ENCODE measurements at places on chromosomes 3 and 15.
A peak's percentile ranks its signal among the peaks of the same experiment; 100 is the strongest.

GRCh38 chr3:136247436-136247835 lies 2.7 kb upstream of the PCCB start:
- DNase-seq, result no peak

- DNase-seq, result no peak
Measured at GRCh38 chr15:64837502-64837901, 4.2 kb upstream of the PLEKHO2 start.

DNA sequence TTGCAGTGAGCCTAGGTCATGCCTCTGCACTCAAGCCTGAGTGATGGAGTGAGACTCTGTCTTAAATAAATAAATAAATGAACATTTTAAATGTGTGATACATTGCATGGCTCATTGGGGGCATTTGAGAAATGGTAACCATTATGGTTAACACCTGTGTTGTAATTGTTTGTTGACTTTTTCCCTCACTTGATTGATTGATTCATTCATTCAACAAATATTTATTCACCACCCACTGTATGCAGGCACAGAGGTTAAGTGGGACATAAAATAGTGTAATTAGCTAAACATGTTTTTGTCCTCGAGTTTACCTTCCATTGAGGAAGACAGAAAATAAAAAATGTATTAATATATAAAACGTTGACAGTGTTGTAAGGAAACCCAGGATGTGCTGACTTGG lies 127.1 kb upstream of the ANKRD28 start:
- DNase-seq, result no peak

DNA sequence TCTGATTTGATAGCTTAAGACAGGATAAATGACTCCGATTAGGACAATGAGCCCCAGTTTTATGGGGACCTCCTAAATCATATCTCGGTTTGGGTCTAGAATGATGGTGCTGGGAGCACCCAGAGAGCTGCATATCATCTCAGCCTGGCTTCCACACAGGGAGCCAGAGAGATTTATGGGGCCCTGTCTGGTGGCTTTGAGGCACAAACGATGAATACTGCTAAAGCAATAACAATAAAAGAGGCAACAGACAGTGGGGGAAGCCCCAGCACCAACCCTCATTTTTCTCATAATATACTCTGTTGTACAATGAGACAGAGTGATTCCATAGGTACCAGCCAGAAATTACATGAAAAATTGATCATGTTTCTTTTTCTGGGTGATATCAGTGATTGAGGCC lies 889.0 kb upstream of the CFAP20DC start:
- no peak for DNase-seq

DNA sequence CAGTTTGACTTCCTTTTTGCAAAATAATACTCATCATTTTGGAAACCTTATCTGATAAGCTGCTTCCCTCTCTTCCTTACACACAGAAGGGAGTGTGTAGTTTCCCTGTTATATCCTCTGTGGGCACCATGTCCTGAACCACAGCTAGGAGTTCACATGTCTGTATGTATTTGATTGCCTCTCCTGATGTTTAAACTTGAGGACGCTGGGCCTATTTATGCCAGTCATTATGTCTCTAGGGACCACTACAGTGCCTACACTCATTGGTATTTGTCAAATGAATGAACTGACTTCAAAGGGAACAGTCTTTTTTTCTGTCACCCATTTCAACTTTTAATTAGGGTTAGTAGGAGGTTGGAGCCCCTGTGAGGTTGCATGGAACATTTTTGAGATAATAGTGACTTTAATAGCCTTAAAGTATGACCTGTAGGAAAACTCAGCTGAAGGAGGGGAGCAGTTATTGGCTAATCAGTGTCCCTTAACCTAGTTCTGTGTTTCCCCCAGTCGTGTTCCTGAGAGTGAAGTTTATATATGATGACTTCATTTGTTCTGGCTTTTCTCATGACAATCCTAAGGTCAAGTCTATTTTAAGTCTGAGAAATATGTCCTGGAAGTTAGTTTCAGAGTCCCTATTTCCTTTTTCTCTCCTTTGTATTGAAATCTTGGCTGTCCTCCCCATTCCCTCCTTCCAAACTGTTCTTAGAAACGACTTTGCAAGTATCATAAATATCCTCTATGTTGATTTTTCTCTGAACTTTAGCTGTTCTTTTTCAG lies 28.9 kb downstream of the PDE8A start:
- peak; percentile 79 for DNase-seq

- DNase-seq, result no peak
Measured at GRCh38 chr3:43388175-43388574, 101.8 kb downstream of the SNRK start.

DNA sequence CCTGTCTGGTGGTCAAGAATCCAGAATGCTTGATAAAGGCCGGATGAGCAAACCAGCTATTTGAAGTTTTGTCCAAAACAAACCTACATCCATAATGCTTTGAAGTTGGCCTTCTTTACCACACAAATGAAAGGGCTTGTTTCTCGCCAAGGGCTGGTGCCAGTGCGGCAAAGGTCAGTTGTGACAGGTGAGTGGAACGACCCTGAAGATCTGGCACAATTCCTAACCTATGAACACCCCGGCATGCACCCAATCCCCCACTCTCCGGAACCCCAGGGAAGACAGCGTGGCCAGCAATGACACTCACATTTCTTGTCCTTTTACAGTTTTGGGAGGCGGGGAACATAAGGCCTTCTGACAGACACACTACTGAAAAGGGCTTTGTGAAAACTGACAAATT lies 90.6 kb downstream of the ATP10A start:
- no peak for DNase-seq

- DNase-seq, result peak; percentile 11
Measured at GRCh38 chr15:66236806-66237375, 16.7 kb downstream of the MEGF11 start.

All from small intestine (tissue), 16 donors.